ENCODE measurements at places on chromosomes 13 and 19.

GRCh38 chr13:48142436-48142835 lies 47.5 kb upstream of the MED4 start:
- no peak for DNase-seq

- no peak for DNase-seq
These were observed 343.2 kb downstream of the KCNRG start for GRCh38 chr13:50358231-50359040.

DNA sequence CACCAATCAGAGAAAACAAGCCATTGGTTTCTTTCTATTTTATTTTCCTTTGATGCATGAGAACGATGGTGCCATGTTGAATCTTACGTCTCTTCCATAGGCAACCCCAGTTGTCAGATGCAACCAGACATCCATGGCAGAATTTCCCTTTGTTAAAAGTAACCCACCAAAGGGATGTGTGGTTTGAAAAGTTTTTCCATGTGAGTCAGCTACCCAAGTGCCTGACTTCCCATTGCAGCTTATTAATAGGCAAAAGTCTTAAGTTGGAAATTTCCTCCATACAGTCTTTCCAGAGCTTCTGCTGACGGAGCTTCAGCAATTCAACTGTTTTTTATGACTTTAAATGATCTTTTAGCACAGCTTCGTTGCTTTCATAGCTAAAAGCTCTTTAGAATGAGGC lies 73.8 kb upstream of the FAM216B start:
- DNase-seq = no peak

DNA sequence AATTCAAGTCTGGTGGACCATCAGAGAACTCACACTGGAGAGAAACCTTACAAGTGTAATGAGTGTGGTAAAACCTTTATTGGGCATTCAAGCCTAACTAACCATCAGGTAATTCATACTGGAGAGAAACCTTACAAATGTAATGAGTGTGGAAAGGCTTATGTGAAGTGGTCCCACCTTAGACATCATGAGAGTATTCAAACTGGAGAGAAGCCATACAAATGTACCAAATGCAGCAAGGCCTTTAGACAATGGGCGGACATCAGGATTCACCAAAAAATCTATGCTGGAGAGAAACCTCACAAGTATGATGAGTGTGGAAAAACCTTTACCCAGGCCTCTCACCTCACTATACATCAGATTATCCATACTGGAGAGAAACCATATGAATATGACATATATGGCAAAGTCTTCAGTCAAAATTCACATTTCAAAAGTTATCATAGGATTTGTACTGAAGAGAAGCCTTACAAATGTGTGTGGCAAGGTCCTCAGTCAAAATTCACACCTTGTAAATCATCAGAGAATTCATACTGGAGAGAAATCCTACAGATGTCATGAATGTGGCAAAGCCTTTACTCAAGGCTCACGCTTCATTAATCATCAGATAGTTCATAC lies 19.7 kb upstream of the ZNF665 start:
- DNase-seq = no peak

GRCh38 chr13:31264151-31264550 lies 64.4 kb downstream of the B3GLCT start:
- DNase-seq = no peak

DNA sequence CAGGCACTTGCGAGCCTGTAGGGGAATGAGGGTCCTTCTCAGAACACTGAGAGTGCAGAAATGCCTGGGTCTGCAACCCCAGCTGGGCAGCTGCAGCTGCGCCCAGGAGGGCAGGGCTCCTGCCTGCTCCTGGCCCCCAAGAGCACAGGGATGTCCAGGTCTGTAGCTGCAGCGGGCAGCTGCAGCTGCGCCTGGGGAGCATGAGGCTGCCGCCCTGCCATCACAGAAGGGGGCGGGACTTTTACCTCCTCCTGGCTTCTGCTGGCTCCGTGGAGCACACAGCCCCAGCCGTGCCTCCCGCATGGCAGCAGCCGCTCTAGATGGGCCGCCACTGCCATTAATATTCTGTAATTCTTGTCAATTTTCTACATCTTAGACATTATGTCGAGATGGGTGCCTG lies 17.8 kb downstream of the CPB2 start:
- peak; percentile 28 for DNase-seq

GRCh38 chr13:35741657-35742056 lies 265.2 kb upstream of the MAB21L1 start:
- no peak for DNase-seq

DNA sequence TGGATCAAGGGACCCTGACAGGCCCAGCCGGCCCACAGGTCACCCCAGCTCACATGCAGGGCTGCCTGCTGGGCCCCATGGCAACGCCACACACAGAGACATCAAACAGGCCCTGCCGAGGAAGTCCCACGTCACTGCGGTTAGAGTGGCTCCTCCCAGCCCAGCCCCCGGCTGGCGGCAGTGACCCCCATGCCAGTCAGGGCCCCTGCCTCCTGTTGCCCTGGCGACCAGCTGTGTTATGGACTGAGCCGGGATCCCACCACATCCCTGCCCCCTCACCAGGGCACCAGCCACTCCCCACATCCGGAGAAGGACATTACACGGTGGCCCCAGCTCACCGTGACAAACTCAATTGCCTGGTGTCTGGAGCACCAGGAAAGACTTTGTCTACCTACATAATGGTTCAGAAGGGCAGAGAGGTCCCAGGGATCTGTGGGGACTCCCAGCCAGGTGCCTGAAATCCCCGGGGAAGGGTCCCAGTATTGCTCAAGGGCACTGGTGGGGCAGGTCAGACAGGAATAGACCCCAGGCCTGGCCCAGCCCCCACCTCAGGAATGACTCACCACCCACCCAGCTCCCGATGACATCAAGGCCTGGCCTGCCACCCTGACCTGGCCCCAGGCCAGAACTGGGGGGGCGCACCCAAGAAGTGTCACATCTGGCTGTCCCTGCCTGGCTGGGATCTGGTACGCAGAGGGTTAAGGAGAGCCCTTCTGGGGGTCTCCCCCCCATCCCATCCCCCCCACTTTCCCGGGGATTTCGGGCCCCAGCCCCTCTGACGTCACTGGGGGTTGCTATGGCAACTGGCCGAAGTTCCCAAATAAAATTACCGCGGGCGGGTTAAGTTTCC lies 30.2 kb upstream of the NANOS3 start:
- peak; percentile 93 for DNase-seq

DNA sequence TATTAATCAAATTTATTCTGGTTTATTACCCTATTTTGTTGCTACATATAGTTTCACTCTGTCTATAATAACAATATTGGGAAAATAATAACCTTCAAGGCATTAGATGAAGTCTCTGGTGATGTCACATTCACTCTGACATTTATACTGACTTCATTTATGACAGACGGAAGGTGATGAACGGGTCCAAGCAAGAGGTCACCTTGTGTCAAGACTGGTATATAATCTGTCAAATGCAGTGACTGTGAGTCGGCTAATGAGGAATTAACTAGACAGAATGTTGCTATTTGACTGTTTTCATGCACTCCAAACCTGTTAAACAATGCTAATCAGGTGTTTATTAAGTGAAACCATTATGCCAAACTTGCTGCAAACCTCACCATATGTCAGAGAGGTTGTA lies 800.5 kb upstream of the KLHL1 start:
- DNase-seq = no peak

DNA sequence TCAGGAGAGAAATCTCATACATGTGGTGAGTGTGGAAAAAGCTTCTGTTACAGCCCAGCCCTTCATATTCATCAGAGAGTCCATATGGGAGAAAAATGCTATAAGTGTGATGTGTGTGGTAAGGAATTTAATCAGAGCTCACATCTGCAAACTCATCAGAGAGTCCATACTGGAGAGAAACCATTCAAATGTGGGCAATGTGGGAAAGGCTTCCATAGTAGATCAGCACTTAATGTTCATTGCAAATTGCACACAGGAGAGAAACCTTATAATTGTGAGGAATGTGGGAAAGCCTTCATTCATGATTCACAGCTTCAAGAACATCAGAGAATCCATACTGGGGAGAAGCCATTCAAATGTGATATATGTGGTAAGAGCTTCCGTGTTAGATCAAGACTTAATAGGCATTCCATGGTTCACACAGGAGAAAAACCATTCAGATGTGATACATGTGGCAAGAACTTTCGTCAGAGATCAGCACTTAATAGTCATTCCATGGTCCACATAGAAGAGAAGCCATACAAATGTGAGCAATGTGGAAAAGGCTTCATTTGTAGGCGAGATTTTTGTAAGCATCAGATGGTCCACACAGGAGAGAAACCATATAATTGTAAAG lies 15.2 kb downstream of the ZNF221 start:
- no peak for DNase-seq

DNA sequence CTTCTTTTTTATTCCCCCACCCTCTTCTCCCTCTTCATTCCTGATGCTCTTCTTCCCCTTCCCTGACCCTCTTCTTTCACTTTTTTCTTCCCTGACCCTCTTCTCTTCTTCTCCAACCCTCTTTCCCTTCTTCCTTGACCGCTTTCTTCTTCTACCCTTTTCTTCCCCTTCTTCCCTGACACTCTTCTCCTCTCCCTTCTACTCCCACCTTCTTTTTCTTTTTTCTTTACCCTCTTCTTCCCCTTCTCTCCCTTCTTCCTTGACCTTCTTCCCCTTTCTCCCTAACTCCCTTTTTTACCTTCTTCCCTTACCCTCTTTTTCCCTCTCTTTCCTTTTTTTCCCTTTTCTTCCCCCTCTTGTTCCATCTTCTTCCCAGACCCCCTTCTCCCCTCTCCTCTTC lies 931.3 kb downstream of the UQCRFS1 start:
- no peak for DNase-seq

DNA sequence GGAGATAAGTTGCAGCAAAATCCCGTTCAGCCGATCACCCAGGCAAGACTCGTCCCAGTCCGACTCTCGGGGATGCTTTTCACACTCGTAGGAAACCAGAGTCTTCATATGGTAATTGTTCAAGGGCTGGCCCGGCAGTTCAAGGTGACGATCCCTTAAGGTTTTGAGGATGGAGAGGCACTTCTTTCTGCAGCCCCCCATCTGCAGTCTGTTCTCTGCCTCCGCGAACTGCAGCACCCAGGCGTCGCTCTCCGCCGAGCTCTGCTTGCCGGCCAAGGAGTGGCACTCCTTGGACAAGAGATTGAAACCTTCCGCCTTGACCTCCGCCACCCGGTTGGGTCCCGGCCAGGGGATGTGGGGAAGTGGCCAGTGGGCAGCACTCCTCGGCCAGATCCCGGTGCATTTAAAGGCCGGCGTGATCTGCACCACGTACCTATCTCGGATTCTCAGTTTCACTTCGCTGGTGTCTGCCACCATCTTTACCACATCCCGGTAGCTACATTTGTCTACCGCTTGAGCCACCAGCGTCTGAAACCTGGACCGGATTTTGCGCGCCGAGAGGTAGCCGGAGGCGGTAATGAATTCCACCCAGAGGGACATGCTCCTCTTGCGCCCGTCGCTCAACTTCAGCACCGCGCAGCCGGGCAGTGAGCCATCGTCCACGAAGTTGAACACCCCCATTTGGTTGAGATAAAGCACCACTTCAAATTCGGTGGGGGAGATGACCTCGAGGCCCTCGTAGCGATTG lies 1.1 kb downstream of the MAB21L1 start:
- DNase-seq = no peak

DNA sequence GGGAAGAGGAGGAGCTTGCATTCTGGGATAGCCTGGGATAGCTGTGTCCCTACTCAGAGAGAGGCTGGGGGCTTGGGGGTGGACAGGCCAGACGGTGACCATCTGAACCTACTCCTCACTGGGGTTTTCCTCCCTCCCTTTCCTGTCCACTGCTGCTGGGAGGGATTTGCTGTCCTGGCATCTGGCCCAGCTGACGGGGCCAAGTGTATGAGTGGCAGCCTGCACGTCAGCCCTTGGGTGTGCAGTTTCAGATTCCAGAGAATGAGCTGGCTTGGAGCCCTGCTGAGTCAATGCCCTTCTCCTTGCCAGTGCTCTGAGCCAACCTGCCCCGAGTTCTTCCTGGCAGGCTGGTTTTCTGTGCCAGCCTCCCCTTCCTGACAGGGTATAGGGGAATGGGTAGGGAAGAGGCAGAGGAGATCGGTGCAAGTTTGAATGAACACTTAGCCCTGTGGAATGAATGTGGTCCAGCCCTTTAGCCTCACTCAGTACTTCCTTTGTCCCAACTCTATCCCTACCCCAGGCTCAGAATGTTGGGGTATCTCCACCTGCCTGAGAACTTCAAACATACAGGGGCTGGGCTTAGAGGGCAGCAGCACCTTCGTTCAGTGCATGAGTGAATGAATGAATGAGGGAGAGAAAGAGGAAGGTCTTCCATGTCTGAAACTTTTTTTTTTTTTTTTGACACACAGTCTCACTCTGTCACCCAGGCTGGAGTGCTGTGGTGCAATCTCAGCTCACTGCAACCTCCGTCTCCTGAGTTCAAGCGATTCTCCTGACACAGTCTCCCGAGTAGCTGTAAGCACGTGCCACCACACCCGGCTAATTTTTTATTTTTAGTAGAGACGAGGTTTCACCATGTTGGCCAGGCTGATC lies 1.8 kb upstream of the ANGPTL4 start:
- peak; percentile 95 for DNase-seq

- DNase-seq = no peak
These were observed 1.8 kb upstream of the TM6SF2 start for GRCh38 chr19:19274716-19275565.

GRCh38 chr13:26602783-26603182 lies 45.3 kb downstream of the WASF3 start:
- DNase-seq = no peak

GRCh38 chr13:111893071-111893606 lies 173.8 kb upstream of the SOX1 start:
- DNase-seq = no peak

GRCh38 chr19:41910992-41911888 lies 17.0 kb downstream of the ERFL start:
- DNase-seq = no peak

- no peak for DNase-seq
These were observed 2.7 kb upstream of the GNA15 start for GRCh38 chr19:3132971-3133792.

- no peak for DNase-seq
These were observed 48.2 kb upstream of the KPNA3 start for GRCh38 chr13:49840675-49841074.

DNA sequence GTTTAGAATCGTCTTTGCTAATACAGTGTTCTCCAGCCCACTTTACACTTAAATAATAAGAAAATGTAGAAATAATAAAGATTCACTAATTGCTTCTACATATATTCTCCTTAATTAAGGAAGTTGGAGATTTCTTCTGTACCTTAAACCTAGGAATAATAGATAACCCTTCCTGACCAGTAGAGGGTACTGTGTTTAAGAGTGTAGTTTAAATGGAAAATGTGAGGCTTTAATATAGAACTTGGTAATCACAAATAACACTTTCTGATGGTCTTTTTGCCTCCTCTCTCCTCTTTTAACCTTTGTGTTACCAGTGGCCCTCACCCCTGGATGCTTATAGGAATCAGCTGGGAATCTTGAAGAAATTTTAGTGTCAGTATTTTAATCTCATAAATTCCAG lies 20.7 kb downstream of the POMP start:
- no peak for DNase-seq

- DNase-seq = no peak
These were observed 1.9 kb downstream of the MRPS12 start for GRCh38 chr19:38932425-38933179.

Measured in NCI-H2029 (cell line).